NCI-H1930 (cell line): ENCODE measurements at places on chromosomes 3 and 15.

DNA sequence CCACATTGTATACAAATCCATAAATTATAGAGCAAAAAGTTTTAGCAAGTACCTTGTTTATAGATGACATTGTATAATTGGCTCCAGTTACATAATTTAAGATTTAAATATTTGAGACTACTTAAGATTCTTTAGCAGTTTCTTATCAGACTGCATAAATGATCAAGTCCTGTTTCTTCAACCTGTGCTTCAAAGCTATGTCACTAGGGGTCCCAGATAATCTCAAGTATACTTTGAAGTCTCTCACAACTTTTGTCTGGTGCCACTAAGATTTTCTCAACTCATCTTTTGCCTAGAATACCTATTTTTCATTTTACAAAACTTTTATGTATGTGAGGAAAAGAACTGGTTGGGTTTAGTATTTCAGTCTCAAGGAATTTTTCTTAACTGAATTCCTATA is 205.5 kb downstream of the STAG1 start:
- DNase-seq, result no peak

- DNase-seq, result no peak
These were observed 296.8 kb downstream of the WDR72 start for GRCh38 chr15:53462651-53463050.

DNA sequence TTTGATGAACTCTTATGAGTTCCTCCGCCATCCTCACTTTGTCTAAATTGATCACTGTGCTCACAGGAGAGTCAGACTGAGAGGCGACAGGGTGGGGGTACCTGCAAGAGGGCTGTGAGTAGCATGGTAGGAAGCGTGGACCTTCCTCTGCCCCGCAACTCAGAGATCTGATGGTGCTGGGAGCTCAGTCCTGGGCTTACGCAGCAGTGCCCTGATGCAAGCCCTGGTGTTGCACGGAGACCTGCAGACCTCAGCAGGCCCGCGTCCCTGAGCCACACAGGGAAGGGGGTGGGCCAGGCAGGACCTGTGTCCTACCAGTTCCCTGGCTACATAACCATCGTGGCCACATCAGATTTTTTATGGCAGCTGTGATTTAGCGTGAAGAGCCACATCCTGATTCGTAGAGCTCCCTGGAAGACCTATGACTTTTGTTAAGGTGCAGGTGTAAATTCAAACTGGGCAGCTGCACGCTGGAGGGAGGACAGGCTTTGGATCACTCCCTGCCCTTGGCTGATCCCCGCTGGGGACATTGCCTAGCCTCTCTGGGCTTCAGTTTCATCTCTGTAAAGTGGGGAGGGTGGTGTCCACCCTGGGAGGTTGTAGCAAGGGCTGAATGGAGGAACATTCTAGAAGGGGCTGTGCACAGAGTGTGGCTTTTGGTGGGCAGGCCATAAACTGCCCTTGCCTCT is 176.1 kb downstream of the KLF13 start:
- no peak for DNase-seq

- no peak for DNase-seq
These were observed 61.0 kb downstream of the IQSEC1 start for GRCh38 chr3:13012221-13012691.

DNA sequence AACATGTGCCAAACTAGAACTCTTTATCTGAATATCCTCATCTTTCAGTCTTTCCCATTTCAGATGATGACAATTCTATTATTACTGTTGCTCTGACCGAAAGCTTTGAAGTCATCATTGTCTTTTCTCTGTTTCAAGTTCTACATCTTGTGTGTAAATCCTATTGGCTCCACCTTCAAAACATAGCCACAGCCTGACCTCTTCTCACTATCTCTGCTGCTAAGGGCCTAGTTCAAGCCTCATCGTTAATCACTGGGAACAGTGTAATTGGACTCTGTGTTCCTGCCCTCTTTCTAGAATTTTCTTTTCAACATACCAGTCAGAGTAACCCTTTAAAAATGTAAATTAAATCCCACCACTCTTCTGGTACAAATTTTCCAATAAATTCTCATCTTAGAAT is 105.1 kb downstream of the OXSM start:
- no peak for DNase-seq

GRCh38 chr3:59559721-59560435 is 510.1 kb upstream of the CFAP20DC start:
- no peak for DNase-seq

- DNase-seq, result no peak
These were observed 27.6 kb downstream of the TBC1D2B start for GRCh38 chr15:78049691-78050440.

- no peak for DNase-seq
These were observed 36.0 kb downstream of the LEO1 start for GRCh38 chr15:51935466-51936104.

GRCh38 chr3:45216021-45216609 is 10.0 kb downstream of the TMEM158 start:
- DNase-seq, result no peak
